ENCODE measurements at places on chromosomes 1 and 21.

DNA sequence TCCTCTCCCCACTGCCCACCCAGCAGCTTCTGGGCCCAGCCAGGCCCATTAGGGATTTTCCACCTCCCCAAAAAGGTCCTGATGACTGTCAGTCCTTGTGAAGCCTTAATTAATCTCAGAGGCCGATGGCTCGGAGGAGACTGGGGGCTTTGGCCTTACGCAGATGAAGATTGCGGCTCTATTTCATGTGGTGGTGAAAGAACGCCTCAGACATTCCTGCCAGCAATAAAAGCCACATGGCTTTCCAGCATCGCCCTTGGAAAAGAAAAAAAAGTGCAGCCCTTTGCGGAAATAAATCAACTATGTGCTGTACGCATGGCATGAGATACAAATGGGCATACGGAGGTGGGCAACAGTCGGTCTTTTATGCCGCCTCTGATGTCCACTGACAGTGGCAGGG lies 6.6 kb upstream of the RUNX3 start:
- no peak for DNase-seq

DNA sequence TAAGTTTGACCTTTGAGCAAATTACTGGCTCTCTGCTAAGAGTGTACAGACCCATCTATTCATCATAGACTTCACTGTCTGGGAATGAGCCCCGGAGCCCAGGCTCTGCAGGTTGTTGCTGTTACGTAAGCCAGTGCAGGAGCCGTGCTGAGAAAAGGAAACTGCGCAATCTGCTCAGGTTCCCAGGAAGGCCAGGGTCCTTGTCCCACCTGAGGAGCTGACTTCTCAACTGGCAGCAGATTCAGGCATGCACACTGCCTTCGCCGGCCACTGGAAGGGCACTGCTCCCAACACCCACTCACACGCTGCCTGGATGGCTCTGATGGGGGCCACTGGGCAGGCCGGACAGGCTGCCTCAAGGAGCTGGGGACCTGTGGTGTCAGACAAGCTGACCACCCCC lies 19.5 kb downstream of the RCAN1 start:
- DNase-seq = no peak

- no peak for DNase-seq
Observed at GRCh38 chr1:47758341-47759250, 238.6 kb downstream of the TRABD2B start.

GRCh38 chr1:84975035-84975434 lies 21.9 kb downstream of the MCOLN2 start:
- DNase-seq = no peak

GRCh38 chr1:97006044-97006661 lies 284.6 kb downstream of the PTBP2 start:
- no peak for DNase-seq

DNA sequence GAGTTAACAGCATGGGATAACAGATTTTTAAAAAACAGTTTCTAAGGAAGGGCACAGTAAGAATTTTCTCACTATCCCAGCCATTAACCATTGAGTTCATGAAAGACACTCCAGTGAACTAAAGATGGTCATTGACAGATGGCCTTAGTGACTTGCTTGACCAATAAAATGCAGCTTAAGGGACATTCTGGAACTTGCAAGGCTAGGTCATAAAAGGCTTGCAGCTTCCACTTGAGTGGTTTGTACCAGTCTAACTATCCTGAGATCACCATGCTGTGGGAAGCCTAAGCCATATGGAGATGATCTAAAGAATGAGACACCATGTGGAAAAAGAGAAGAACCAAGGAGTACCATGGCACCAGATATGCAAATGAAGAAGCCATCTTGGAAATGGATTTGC lies 37.9 kb upstream of the MUTYH start:
- DNase-seq = no peak

DNA sequence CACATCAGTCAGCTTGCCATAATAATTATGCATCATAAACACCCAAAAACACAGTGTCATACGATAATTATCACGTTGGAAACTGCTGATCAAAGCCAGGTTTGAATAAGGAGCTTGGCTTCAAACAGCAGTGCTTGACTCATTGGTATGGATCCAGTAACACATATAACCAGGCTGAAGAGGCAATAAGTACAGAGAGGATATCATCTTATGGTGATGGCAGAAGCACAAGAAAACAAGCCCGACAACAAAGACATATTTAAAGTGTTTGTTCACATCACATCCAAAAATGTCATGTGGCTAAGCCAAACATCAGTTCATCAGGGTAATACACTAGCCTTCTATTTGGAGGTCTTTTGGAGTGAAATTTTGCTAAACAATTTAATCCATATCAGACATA lies 389.7 kb downstream of the NCAM2 start:
- DNase-seq = no peak
